ENCODE measurements at places on chromosomes 2 and 18. TPM values are rescaled to one million over a fixed set of nuclear protein-coding genes. Genes with fewer than 3 reads are reported as not detected.

DNA sequence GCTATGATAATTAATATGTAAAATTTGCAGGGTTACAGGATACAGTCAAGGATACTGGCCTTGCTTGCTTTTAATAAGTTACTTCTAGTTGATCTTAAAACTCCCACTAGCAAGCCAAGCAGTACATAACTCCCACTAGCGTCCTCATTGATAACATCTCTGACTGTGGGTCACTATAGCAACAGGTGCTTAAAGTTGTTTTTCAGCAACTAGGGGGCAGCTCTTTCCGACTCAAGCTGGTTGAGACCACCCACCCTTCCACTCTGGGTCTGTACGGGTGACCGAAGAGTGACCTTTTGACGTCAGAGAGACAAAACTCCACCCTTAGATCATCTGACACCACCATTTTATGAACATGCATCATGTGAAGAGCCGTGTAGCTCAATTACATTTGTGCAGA is 208.6 kb downstream of the MYO1B start:
- no peak for DNase-seq
- H3K4me3 ChIP-seq = no peak overlapping the region
- H3K36me3 ChIP-seq = no peaks in the 10 kb centered on the region
- peaks cover 5% of the 10 kb centered on the region for H3K27me3 ChIP-seq

The OTOF gene
- 2.3 TPM for total RNA-seq

DNA sequence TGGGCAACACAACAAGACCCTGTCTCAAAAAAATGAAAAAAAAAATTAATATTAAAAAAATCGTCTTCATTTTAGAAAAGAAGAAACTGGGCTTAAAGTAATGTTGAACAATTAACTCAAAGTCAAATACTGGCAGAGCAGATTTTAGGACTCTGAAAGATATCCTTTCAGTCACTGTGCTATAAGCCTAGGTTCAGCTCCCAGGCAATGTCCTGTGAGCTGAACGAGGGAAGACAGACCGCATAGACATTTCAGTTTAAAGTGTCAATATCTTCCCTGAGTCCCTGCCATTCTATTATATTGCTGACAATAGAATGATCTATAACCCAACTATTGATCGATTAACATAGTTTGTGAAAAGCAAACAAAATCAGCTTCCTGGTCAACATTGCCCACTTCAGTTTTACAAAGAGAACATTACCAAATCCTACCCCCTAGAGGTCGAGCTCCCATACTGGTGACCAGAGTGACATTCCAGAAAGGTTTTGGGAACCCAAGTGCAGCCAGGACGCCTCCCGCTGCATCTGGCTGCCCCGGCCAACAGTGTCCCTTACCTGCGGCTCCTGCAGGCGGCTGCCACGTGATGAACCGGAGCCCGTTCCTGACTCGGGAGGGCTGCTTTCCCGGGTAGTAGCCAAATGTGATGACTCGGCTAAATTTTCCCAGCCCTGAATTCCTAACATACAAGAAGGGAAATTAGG is 639 bp downstream of the MRO start:
- no peak overlapping the region for H3K27ac ChIP-seq
- peaks cover 16% of the 10 kb centered on the region for H3K27me3 ChIP-seq
- H3K4me3 ChIP-seq = no peak overlapping the region

DNA sequence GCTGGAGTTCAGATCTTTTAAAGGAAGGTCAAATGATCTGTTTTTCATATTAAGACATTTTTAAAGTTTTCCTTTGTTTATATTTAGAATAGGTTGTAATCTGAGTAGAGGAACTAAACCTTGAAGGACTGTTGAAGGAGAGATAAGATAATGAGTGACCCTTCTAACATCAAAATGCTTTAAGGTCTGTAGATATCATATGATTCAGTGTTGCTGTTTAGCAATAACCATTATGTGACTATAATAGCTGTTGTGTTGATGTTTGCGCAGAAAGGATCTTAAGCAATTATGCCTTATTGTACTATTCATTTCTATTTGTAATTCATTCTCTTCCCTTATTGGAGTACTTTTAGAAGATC is 60.0 kb downstream of the SLC16A14 start:
- H3K4me3 ChIP-seq = no peak overlapping the region
- H3K36me3 ChIP-seq = no peaks in the 10 kb centered on the region
- H3K4me1 ChIP-seq = peaks cover 5% of the 10 kb centered on the region

- no peaks in the 10 kb centered on the region for H3K36me3 ChIP-seq
- DNase-seq = no peak
- no peak overlapping the region for H3K27ac ChIP-seq
- no peak overlapping the region for H3K4me3 ChIP-seq
- no peaks in the 10 kb centered on the region for H3K4me1 ChIP-seq
Observed at GRCh38 chr18:55786651-55787272, 198.8 kb upstream of the TCF4 start.

The APLF gene
- total RNA-seq = 4.3 TPM

DNA sequence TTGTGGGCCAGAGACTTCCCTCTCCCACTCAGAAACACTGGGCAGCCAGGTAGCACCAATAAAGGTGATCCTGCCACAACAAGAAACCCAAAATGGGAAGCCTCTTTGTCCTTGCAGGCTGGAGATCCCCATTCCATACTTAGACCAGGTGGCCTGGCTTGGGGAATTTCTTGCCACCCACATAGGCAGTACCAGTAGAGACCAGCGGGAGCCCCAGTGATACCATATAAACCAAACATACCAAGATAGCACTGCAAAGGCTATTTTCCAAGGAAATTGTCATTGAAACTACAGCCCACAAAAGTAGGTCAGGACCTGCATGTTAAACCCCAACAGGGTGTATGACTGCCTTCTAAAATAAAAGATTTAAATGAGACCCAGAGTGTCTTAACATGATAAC is 171.6 kb downstream of the DIS3L2 start:
- no peak overlapping the region for H3K27ac ChIP-seq
- peaks cover 18% of the 10 kb centered on the region for H3K4me1 ChIP-seq
- no peaks in the 10 kb centered on the region for H3K27me3 ChIP-seq
- DNase-seq = no peak
- peaks cover 6% of the 10 kb centered on the region for H3K36me3 ChIP-seq
- H3K4me3 ChIP-seq = no peak overlapping the region

GRCh38 chr2:43563679-43564078 is 32.2 kb downstream of the THADA start:
- H3K4me3 ChIP-seq = no peak overlapping the region
- H3K4me1 ChIP-seq = peaks cover 72% of the 10 kb centered on the region
- no peaks in the 10 kb centered on the region for H3K27me3 ChIP-seq
- H3K36me3 ChIP-seq = peaks cover 56% of the 10 kb centered on the region
- H3K27ac ChIP-seq = no peak overlapping the region

DNA sequence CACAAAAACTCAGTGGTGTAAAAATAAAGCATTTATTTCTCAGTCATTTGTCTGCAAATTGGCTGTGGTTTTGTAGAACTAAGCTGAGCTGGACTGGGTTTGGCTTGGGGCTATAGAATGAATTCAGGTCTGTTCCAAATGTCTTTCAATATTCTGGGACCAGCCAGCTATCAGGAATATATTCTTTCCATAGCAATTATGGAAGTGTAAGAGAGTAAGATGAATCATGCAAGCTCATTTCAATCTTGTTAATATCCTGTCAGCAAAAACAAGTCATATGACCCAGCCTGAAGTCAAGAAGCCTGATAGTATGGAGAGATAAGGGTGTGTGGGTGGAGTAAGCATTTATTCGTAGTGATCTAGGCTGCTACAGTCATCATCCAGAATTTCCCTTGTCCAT is 481.0 kb upstream of the CDH2 start:
- no peak overlapping the region for H3K4me3 ChIP-seq
- H3K27ac ChIP-seq = no peak overlapping the region
- H3K36me3 ChIP-seq = no peaks in the 10 kb centered on the region
- no peaks in the 10 kb centered on the region for H3K4me1 ChIP-seq

DNA sequence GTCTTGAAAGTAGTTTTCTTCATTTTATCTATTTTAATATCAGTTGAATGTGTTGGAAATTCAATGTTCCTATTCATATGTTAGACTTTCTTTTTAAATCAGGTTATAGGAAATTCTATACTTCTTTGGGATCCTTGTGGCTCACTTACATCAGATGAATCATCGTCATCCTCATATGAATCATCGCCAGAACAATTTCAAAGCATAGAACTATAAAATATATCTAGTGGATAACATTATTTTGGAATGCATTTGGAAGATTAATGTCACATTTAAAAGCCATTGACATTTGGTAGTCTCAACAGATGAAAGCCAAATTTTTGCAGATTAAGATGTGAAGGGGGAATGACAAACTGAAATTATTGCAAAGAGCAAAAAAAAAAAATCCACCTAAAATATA is 94.1 kb downstream of the FAM161A start:
- H3K27ac ChIP-seq = peak overlapping the region; percentile 31
- H3K36me3 ChIP-seq = peaks cover 2% of the 10 kb centered on the region
- H3K27me3 ChIP-seq = no peaks in the 10 kb centered on the region
- no peak for DNase-seq
- peaks cover 21% of the 10 kb centered on the region for H3K4me1 ChIP-seq

DNA sequence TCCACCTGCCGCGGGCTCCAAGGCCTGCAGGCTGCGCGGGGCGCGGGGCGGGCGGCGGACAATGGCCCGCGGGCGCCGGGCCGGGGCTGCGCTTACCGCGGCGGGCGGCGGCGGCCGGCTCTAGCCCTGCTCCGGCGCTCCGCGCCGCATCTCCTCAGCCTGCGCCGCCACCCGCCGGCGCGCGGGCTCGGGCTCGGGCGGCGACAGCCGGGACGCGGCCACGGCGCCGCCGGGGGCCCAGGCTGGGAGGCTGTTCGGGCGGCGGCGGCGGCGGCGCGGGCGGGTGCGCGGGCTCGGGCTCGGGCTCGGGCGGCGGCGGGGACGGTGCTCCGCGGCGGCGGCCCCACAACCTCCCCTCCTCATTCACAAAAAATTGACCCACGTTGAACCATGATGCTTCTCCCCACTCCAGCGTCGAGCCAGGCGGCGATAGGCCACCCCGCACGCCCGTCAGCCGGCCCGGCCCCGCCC is at the start of gene HDAC4:
HDAC4 (minus strand) TSS at position 425 of the 471 bp plus-strand sequence. CDS start 48,321 bp downstream, outside the sequence.
- H3K27ac ChIP-seq = peak within 1 kb of the TSS; percentile 97
- DNase-seq = no peak
- H3K4me3 ChIP-seq = peak within 1 kb of the TSS; percentile 88

- H3K4me1 ChIP-seq = peaks cover 6% of the 10 kb centered on the region
- H3K27ac ChIP-seq = no peak overlapping the region
- peak; percentile 66 for DNase-seq
- H3K36me3 ChIP-seq = no peaks in the 10 kb centered on the region
Observed at GRCh38 chr2:207423886-207424285, 105.9 kb upstream of the CREB1 start.

The HJURP gene
- total RNA-seq = 94.6 TPM

GRCh38 chr2:158052761-158053160 is 48.9 kb upstream of the UPP2 start:
- H3K27me3 ChIP-seq = no peaks in the 10 kb centered on the region
- no peaks in the 10 kb centered on the region for H3K36me3 ChIP-seq
- H3K4me3 ChIP-seq = no peak overlapping the region
- H3K4me1 ChIP-seq = no peaks in the 10 kb centered on the region
- no peak for DNase-seq

DNA sequence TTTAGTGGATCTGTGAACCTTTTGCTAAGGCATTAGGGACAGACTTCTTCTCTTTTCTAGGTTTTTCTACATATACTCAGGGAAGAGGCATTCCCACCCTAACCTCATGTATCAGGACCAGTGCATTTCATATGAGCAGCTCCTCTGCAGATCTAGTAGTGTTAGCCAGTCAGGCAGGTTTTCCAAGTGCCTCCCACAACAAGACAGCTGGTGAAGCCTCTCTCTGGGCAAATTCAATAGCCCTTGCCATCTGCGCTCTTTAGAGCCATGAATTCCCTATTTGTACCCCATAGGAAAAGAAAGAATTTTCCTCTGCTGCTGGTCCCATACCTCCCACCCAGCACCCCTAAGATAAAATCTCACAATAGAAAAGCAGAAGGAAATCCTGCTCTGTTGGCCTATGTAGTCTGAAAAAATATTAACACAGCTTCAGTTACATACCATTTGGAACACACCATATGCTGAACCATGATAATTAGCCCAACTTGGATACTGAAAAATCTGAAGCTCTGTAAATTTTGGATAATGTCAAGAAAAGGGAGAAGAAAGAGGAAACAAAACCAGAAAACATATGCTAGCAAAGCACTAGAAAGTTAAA is 1354.6 kb upstream of the NRXN1 start:
- H3K4me3 ChIP-seq = no peak overlapping the region
- H3K27me3 ChIP-seq = no peaks in the 10 kb centered on the region
- no peak overlapping the region for H3K27ac ChIP-seq
- no peak for DNase-seq

GRCh38 chr2:140679752-140680151 is 1451.1 kb downstream of the LRP1B start:
- H3K27ac ChIP-seq = no peak overlapping the region
- no peaks in the 10 kb centered on the region for H3K36me3 ChIP-seq
- H3K4me1 ChIP-seq = no peaks in the 10 kb centered on the region
- H3K4me3 ChIP-seq = no peak overlapping the region
- H3K27me3 ChIP-seq = no peaks in the 10 kb centered on the region

The DYNAP gene
- total RNA-seq = not detected

The RSAD2 gene
- total RNA-seq = 8.1 TPM

GRCh38 chr2:159829376-159829775 is 31.4 kb upstream of the CD302 start:
- peaks cover 80% of the 10 kb centered on the region for H3K36me3 ChIP-seq
- H3K27ac ChIP-seq = no peak overlapping the region
- no peak overlapping the region for H3K4me3 ChIP-seq
- no peak for DNase-seq
- H3K4me1 ChIP-seq = peaks cover 11% of the 10 kb centered on the region

GRCh38 chr2:219124381-219125110 is 36.1 kb downstream of the NHEJ1 start:
- H3K27ac ChIP-seq = no peak overlapping the region
- DNase-seq = no peak
- no peaks in the 10 kb centered on the region for H3K27me3 ChIP-seq
- peaks cover 18% of the 10 kb centered on the region for H3K4me1 ChIP-seq
- no peaks in the 10 kb centered on the region for H3K36me3 ChIP-seq

DNA sequence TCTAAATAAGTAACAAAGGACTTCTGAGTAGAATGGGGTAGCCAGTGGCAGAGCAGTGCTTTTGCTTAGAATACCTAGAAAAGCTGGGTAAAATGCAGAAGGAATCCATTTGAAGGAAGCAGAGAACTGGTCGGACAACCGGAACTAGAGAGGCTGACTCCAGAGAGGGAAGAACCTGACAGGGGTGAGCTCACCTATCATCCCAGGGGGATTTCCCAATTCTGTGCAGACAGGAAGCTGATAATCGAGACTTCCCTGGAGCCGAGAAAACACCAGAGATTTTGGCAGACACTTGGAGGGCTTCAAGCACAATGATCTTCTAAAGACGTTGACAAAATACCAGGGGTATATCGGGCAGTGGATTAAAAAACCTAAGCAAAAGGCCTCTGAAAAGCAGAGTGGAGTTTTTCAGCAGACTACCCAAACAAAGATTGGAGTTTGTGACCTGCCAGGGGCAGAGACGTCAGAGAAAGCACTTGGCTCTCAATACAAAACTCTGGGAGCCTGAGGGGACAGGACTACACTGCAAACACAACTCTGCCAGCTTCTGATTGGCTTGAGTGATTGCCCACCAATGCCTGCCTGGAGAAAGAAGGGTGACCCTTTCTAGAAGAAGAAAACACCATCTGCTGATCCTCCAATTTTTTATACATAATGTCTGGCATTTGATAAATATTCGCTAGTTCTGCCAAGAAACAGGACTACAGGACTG is 67.5 kb upstream of the TTN start:
- no peaks in the 10 kb centered on the region for H3K36me3 ChIP-seq
- no peak overlapping the region for H3K27ac ChIP-seq
- no peak for DNase-seq

Measured in activated CD4-positive, alpha-beta T cell treated with anti-CD3 and anti-CD28 coated beads for 36 hours (primary cell).